Colonic mucosa (tissue), 4 donors: ENCODE measurements at places on chromosomes 4 and X. TPM values are rescaled to one million over a fixed set of nuclear protein-coding genes. Genes with fewer than 3 reads are reported as not detected.
A peak's percentile ranks its signal among the peaks of the same experiment; 100 is the strongest.

- DNase-seq, result no peak
These were observed 190.6 kb downstream of the PTTG2 start for GRCh38 chr4:38150766-38151165.

GRCh38 chrX:19776753-19777152 lies 110.6 kb downstream of the SH3KBP1 start:
- DNase-seq, result no peak

Gene RHOXF1
- total RNA-seq, result not detected

DNA sequence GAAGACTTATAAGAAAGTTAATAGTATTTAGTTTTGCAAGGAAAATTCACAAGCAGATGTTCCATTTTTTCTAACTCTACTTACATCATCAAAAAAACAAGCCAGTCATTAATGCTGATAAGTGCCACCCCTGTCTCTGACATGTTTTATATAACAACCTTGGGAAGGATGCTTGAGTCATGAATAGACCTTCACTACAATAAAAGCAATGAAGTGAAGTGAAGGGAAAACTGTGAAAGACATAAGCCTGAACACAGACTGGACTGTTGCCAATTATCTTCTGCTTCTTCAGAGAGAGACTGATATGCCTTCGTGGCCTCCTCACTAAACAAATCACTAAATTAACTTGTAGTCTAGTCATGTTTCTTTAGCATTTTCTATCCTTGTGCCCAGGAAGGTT lies 353.2 kb downstream of the PDHA2 start:
- DNase-seq, result no peak

Gene GRIA3
- total RNA-seq, result 0.17 TPM

DNA sequence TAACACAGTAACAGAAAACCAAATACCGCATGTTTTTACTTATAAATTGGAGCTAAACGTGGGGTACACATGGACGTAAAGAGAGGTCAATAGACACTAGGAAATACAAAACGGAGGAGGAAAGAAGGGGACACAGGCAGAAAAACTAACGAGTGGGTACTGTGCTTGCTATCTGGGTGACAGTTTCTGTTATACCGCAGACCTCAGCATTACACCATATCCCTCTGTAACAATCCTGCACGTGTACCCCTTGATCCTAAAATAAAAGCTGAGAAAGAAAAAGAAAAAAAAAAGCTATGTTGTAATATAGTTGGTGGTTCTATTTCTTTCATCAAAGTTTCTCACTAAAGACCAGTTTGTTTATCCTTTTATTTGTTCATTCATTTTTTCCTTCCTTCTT lies 47.9 kb upstream of the UNC5C start:
- DNase-seq, result no peak

GRCh38 chr4:170736710-170737109 lies 647.0 kb upstream of the AADAT start:
- DNase-seq, result no peak

Gene ASB12
- 0.40 TPM for total RNA-seq

GRCh38 chrX:109344678-109345077 lies 137.2 kb downstream of the GUCY2F start:
- no peak for DNase-seq

GRCh38 chr4:94325835-94326234 lies 16.8 kb downstream of the HPGDS start:
- no peak for DNase-seq

Gene CRLF2
- not detected for total RNA-seq

- no peak for DNase-seq
These were observed 249.1 kb downstream of the GBA3 start for GRCh38 chr4:22941688-22942375.

DNA sequence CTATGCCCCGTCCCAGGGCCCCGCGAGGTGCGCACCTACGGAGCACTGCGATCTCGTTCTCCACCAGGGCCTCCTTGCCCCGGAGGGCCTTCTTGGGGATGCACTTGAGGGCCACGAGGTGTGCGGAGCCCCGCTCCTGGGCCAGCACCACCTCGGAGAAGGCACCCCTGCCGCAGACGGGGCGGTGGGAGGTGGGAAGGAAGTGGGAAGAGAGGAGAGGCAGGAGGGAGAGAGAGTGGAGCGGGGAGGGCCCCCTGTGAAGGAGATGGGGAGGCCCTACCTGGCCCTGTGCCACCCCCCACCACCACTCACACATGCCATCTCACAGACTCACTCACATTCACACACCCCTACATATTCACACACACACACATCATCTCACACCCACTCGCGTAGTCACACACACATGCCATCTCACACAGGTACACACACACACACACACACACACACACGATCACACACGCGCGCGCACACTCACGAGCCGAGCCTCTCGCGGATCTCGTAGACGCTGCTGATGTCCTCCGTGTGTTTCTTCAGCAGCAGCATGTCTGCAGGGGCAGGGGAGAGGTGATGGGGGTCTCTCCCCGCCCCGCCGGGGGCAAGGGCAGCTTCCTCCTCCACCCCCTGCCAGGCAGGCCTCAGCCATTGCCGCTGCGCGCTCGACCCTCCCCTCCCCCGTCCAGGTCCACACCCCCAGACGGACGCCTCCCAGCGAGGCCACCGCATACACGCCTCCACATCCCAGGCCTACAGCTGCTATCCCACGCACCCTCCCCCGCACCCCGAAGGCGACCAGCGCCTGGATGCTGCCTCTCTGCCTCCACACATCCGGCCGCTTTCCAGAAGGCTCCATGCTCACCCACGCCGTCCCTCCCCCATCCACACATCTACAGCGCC lies 834 bp downstream of the PNCK start:
- DNase-seq, result no peak

GRCh38 chrX:108034725-108035124 lies 10.1 kb upstream of the VSIG1 start:
- DNase-seq, result no peak

DNA sequence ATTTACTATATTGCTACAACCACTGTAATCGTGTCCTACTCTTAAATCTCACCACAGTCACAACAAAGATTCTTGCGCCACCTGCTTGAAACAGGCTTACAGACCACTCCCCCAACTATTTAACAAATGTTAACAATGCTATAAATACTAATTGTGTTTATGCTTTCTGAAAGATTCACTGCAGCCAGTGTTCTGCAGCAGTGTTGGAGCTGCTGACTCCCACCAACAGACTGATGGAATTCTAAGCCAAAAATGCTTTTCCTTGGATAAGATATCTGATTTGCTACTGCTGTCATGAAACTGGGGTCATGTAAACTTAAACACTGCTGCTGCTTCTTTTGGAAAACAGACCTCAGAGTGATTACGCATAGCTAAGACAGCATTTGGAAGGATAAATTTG lies 244.2 kb upstream of the MAB21L2 start:
- no peak for DNase-seq

GRCh38 chrX:110414679-110415439 lies 56.2 kb downstream of the RTL9 start:
- DNase-seq, result no peak

- no peak for DNase-seq
These were observed 38.3 kb downstream of the DCLK2 start for GRCh38 chr4:150116506-150116905.

Gene SPANXN2
- not detected for total RNA-seq

GRCh38 chr4:146338512-146338911 lies 124.2 kb downstream of the REELD1 start:
- DNase-seq, result no peak

Gene MED28
- total RNA-seq, result 48.1 TPM

- no peak for DNase-seq
These were observed 116.1 kb downstream of the PABPC4L start for GRCh38 chr4:134085496-134085895.

DNA sequence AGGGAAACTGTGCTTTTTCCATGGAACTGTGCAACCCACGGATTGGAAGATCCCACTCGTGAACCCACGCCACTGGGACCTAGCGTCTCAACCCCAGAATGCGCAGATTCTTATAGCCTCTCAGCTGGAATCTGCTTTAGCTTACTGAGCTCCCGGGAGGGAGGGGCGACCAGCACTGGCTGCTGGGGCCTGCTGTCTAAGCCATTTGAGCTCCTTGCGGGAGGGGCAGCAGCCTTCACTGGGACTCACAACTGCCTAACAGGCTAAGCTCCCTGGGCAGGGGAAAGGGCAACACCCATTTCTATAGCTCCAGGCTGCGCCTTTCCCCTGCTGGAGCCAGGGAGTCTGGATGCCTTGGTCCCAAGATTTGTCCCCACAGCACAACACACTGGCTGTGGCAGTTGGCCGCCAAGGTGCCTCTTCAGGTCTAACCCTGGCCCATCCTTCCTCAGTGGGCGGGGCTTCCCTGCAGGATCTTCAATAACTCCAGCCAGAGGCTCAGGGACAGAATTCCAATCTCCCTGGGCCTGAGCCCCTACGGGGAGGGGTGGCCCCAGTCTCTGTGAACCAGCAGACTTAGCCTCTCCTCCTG lies 451.7 kb upstream of the PITX2 start:
- DNase-seq, result no peak

GRCh38 chrX:72545990-72546389 lies 26.7 kb downstream of the HDAC8 start:
- peak; percentile 50 for DNase-seq

Gene GRID2
- total RNA-seq, result not detected

DNA sequence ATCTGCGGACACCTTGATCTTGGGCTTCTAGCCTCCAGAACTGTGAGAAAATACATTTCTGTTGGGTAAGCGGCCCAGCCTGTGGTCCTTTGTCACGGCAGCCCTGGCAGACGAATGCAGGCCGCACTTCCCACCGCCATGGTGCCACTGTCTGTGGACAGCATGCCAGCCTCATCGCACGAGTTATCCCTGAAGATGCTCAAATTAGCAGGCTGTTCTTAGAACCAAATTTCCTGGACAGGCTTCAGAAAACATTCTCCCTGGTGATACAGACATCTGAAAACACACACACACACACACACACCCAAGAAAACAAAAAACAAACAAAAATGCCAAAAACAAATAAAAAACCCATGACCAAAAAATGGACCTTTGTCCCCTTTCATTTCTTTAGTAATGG lies 343.5 kb upstream of the GATB start:
- DNase-seq, result no peak

DNA sequence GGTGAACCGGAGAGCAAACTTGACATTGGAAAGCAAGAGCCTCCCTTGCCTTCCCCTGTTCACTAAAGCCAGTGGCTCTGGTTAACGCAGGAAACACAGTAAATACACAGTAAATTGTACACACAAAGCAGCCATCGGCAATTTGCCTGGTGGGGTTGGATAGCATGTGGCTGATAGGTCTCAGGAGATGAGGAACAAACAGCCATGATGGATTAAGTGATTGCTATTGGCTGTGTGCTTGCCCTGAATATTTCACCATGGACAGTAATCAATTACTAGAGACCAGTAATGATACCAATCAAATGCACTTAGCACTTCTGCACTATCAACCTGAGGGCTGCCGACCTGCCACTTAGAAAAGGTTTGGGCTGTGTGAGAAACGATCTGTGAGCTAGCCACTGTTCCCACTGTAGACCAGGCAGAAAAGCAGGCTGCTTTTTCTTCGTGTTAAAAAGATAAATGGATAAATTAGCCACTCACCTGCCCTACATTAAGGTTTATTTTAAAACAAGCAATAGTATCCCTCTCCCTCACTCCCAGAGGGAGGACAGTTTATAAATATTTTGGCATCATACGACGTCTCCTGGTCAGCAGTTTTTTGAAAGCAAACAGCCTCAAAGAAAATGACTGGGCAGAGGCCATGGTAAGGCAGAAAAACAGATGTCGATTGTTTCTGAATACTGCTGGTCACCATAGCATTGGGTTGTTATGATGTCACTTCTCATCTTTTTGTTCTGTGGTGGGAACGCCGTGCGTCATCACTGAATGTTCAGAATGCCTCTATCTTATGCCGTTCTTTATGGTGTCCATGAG lies 167.1 kb downstream of the MAML3 start:
- no peak for DNase-seq

GRCh38 chr4:123659262-123659661 lies 262.7 kb downstream of the SPRY1 start:
- no peak for DNase-seq

Gene SLC7A11
- total RNA-seq, result 3.8 TPM

Gene TAF7L
- not detected for total RNA-seq

- no peak for DNase-seq
These were observed 2.3 kb downstream of the CCDC149 start for GRCh38 chr4:24910499-24910898.

DNA sequence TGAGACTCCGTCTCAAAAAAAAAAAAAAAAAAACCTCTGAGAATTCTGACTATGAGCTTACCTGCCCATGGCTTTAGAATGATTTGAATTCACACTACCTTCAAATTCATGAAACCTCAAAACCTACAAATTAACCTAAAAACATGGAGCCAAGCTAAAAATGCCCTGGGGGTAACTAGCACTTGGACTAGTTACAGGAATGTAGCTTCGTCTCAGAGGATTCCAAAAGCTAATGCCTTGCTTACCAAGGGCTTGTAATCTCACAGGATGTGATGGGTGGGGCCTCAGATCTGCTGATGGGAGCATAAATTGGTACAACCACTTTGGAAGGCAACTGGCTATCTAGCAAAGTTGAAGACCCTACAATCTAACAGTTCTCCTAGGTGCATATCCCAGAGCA lies 79.4 kb upstream of the SPRY1 start:
- no peak for DNase-seq

Gene PNMA5
- total RNA-seq, result not detected

DNA sequence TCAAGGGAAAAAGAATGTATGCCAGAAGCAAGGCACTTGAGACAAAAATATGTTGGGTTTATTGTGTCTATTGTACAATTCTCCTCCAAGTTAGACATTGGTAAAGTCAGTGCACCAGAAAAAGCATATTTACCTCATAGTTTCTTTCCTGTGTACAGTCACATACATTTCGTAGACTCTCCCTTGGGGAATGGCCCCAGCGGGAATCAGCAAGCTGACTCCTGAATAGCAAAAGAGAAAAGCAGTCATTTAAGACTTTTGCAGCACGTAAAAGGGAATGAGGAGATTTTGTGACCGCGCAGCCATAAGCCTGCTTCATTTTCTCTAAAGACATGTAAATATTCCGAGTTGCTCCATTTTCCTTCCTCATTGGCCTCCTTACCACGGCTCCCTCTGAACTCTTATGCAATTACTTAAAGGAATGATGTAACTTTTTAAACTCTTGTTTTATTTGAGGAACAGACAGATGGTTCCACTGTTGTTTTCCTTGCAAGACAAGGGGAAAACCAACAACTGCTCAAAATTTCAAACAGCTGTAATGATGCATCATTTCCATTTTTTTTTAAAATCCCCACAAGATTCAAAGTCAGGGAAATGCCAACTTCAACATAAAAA lies 332.7 kb downstream of the UNC5C start:
- DNase-seq, result no peak

DNA sequence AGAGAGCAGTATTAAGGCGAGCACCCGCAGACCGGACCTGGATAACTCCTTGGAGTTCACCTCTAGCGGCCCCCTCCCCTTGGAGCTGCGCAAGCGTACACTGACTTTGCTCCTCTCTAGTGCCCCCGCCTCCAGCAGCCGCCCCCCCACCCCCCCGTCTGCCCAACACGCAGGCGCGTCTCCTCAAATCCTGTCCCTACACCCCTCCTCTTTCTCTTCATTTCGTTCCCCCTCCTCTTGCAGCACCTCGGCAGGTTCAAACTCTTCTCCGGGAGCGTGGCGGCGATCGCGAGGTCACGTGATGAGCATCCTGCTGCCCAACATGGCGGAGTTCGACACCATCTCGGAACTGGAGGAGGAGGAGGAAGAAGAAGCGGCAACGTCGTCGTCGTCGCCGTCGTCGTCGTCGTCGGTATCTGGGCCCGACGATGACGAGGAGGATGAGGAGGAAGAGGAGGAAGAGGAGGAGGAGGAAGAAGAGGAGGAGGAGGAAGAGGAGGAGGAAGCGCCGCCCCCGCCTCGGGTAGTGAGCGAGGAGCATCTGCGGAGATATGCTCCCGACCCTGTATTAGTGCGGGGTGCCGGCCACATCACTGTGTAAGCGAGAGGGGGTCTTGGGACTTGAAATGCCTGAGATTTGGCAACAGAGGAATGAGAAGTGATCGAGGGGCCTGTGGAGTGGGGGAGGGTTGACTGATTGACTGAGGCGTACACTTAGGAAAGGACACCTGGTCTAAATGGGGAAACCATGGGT lies at the start of gene CHIC1:
CHIC1 (plus strand) TSS at position 214 of the 754 bp plus-strand sequence; CDS start at position 302, 88 bp downstream.
- peak; percentile 63 for DNase-seq
